ENCODE measurements at places on chromosomes 12 and 14. TPM values are rescaled to one million over a fixed set of nuclear protein-coding genes. Genes with fewer than 3 reads are reported as not detected.

DNA sequence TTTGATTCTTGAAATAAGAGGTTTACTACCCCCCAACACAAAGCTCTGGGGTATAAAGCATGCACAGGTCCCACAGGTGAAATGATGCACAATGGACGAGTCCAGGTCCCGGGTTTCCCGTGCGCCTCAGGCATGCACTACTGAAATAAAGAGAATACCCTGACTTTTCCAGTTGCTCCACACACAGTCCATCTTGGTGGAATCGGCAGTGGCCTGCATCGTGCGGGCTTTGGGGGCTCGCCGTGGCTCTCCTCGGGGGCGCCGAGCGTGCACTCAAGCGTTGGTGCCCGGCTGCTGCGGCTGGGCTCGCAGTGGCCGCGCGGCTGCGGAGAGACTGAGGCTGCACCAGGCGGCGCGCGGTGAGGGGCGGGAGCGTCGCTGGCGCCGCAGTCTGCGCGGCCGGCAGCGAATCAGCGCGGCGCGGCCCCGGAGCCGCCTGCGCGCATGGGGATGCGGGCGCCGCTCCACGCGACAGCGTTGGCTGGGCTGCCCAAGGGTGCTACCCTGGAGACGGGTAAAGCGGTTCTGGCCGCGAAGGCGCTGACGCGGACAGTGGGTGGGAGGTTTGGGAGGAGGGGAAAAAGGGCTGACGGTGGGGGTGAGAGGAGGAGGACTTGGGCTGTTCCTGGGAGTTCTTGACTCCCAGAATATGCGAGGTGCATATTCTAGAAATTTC lies 53.8 kb upstream of the CCDC175 start:
- peak; percentile 9 for DNase-seq

DNA sequence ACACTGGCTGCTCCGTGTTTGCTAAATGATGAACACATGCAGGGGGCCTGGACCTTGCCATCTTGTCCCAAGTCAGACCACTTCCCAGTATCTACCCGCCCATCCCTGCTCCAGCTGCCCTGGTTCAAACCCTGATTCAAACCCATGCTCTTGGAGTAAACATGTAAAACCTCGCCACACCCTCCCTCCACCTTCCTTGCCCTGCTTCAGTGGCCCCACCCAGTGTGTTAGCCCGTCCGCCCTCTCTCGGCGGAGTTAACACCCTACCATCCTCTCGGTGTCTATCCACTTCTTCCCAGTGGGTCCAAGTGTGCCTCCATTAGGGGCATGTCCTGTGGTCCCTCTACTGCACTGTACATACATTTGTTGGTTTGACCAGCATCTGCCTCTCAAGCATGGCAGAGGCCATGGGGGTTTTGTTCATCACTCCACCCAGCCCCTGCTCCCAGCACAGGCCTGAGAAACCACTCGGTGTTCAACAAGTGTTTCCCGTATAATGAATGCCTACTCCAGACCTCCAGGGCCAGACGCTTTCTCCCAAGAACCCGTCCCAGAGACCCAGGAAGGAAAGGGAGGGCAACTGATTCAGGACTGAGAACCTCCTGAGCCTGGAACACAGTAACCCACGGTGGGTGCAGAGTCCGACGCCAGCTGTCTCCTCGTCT lies 37.1 kb downstream of the P2RX4 start:
- DNase-seq, result no peak

DNA sequence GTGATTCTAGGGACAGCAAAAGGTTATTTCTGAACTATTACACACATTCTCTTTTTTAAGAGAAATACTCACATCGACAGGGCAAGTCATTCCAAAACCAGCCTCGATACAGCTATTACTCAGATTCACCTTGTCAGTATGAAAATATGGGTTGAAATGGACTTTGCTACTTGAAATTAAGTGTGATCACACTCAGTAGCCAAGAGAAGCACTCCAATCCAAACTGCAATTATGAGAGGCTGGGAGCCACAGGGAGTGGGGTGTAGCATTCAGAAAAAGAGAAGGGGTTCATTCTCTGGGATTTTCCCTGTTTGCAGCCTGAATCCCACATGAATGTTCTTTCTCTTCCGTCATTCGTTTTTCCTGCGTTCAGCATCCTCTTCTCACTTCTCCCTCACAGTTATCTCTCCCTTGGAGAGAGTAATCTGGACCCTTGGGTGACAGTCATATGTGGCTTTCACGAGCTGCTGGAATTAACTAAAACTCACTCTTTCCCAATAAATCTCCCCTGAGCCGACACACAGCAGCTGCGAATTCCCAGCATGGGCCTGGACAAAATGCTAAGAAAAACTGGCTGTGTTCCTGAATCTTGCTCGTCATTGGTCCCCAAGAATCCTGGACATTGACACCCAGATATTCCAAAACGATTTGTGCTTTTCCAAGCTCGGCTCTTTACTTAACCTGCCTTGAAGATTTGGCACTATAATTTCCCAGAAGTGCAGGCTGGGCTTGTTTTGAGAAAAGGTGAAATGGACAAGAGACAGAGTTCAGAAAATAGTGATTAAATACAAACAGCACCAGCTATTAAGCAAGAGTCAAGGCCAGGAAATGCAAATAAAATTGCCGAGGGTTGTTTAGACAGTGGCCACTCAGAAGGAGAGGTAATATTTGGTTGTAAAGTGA lies 199.5 kb upstream of the PLEKHG7 start:
- DNase-seq, result peak; percentile 30

DNA sequence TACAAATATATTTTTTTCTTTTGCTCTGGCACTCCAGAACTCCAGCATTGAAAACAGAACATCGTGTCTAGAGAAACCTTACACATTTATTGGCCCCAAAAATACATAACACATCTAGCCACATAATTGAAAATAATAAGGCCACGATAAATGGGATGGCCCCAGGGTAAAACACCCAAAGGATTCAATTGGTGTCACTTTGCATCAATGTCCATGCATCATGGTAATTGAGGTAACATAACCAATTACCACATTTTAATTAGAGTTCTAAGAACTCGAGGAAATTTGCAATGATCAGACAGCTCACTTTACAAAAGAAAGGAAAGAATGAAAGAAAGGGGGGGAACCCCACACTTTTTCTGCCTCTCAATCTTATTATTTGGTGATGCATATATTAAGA lies 151.8 kb upstream of the NPAS3 start:
- no peak for DNase-seq

DNA sequence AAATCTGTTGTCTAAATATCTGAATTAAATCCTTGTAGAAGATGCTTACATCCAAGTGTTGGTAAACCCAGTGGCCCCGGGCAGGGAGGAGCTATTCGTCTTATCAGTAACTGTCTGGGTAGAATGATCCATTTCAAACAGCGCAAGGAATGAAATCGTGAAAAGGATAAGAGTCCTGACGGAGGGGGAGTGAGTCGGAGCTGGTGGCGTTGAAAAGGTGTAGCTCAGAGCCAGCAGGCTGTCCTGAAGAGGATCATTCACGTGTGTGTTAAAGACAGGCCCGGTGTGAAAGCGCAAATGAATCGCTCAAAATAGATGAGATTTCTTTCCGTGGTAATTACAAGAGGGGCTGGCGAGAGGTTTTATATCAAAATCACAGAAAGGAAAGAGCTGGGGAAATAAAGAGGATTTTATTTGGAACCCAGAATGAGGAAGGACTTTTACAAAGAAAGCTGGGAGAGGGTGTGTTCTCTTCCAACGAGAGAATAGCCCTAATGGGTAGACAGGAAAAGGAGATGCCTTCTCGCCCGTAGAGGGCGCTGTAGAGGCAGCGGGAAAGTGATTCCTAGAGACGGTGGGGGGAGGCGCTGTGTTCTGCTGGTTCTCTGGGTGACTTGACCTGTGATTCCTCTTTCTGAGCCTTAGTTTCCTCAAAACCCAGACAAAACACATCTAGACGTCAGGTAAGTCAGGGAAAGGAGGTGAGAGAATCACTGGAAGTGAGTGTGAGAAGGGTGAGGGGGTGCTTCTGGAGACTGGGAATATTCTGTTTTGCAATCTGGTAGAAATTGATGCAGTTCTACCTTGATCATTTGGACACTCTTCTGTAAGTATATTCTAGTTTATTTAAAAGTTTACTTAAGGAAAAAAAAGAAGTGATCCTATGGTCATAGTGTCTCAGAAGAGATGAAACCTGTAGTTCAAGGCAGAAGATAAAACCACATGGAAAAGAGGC lies 39.3 kb downstream of the SRRM4 start:
- DNase-seq, result no peak

DNA sequence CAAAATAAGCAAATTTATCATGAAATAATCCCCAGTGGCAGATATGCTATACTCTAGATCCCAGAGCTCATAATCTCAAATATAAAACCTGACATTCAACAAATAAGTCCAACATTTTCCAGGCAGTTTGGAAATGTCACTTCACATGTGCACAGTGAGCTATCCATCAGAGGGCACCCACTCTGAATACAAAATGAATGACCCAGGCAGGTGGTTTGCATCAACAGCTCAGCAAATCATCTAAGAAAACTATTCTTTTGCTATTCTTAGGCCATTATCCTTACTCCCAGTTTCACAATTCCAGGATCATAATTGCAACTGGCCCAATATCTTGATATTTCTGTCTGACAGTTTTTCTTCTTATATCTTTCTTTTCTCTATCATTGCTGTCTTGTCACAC lies 38.5 kb downstream of the TRIM9 start:
- DNase-seq, result no peak

DNA sequence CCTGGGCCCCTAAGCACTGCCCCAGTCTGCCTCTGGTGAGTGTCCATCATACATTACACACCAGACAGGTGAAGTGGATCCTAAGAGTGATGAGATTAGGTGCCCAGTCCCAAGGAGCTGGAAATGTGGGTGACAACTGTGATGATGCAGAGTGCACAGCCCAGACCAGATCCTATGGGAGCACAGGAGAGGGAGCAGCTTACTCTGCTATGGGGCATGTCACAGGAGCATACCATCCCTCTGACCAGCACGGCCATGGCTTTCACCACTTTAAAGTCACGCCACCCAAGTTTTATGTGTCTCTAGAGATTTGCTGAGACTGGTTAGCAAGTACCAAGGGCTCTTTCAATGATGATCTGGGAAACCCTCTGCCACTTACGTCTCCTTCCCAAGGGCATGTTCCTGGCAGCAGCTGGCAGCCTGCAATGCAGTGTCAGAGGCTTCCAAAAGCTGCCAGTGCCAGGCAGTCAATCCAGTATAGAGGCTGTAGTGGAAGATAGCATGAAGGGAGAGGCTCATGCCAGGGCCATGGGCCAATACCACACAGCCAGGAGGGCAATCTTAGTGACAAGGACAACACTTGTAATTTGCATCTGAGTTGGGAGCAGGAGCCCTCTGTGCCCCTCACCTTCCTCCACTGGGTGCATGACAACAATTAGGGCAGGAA lies 40.2 kb downstream of the STAB2 start:
- no peak for DNase-seq

DNA sequence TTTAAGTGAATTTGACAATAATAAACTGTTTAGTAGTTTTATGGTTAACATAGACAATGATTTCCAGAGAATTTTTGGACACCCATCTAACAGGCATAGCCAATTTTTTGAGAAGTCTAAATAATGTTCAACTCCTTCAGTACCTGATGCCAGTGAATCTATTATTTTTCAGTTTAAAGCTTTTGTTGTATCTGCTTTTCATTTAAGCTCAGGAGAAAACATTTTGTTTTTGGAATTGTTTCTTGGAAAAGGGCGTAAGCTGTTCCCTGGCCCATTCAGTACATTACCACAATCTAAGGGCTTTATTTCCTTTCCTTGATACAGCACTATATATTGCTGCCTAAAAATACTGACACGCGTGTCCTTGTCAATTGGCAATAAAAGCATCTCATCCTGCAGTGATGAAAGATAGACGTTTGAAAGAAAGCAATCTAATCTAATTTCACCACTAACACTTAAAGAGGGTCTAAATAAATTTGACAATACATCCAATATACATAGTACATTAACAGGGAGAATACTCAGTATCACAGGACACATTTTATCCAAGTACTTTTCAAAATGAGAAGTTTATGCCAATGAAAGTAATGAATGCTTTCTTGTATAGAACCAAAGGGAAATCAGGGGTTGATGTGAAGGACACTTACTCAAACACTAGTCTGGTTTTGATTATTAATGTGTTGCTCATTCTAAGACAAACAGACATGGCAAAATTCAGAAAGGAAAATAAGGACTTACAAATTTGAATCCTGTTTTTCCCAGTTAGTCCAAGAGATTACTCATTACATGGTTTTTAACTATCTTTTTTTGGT lies 104.2 kb upstream of the LGR5 start:
- DNase-seq, result no peak

DNA sequence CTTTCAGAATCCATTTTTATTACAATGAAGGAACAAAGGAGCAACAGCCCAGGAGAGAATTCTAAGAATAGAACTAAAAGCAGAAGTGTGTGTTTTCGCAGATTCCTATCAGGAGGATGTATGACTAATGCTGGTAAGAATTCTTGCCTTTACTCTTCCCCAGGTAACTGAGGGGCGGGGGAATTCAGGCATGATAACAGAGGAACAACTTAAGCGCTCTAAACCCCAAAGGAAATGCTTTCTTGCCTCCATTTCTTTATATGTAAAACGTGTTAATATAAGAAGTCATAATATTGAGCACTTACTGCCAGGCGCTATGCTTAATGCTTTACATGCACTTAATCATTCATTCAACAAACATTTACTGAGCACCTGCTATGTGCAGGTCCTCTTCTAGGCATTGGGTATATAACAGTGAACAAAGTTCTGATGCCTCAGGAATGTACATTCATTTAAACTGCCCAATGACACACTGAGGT lies 4.5 kb downstream of the HCAR1 start:
- DNase-seq, result no peak

GRCh38 chr12:83140135-83140534 lies 453.4 kb downstream of the TMTC2 start:
- peak; percentile 64 for DNase-seq

DNA sequence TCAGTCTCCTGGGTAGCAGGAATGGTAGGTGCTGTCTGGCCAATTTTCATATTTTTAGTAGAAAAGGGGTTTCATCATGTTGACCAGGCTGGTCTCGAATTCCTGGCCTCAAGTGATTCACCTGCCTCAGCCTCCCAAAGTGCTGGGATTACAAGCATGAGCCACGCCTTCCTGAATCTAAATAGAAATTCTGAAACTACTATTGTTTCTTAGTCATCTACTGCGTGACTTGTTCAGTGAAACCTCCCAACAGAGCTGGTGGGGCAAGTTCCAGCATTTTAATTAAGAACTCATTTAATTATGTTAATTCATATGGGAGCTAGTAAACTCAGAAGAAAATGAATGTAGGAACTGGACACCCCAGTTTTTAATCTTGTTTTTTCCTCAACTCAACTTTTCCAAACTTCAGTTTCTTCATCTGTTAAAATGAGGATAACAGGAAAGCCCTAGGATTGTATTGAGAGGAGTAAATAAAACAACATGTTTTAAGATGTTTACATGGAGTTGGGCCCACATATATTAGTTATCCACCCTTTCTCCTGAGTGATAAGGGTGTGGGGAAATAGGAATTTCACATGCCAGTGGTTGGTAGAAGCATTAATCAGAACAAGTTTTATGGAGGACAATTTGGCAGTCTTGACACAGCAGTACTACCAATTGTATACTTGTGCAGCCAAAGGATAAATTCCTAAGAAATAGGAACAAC lies 335.8 kb upstream of the E2F7 start:
- DNase-seq, result no peak

TNFAIP2 gene
- 237 TPM for total RNA-seq

SYCP3 gene
- total RNA-seq, result 0.76 TPM

CLEC7A gene
- 75.7 TPM for total RNA-seq

KCNMB4 gene
- total RNA-seq, result 4.0 TPM

AQP5 gene
- 7.7 TPM for total RNA-seq
